ENCODE measurements at places on chromosomes 1 and 21.

DNA sequence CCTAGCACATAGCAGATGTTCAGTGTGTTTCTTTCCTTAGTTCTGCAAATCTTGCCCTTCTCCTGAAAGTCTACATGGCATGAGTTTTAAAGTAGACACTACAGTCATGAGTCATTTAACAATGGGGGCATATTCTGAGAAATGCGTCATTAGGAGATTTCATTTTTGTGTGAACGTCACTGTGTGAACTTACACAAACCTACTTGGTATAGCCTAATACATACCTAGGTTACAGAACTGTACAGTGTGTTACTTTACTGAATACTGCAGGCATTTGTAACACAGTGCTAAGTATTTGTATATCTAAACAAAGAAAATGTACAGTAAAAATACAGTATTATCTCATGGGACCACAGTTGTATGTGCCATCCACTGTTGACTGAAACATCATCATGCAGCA is 10.0 kb downstream of the TTF2 start:
- no peaks in the 10 kb centered on the region for H3K27me3 ChIP-seq
- no peak overlapping the region for H3K27ac ChIP-seq
- no peak overlapping the region for H3K4me3 ChIP-seq
- no peak for DNase-seq

DNA sequence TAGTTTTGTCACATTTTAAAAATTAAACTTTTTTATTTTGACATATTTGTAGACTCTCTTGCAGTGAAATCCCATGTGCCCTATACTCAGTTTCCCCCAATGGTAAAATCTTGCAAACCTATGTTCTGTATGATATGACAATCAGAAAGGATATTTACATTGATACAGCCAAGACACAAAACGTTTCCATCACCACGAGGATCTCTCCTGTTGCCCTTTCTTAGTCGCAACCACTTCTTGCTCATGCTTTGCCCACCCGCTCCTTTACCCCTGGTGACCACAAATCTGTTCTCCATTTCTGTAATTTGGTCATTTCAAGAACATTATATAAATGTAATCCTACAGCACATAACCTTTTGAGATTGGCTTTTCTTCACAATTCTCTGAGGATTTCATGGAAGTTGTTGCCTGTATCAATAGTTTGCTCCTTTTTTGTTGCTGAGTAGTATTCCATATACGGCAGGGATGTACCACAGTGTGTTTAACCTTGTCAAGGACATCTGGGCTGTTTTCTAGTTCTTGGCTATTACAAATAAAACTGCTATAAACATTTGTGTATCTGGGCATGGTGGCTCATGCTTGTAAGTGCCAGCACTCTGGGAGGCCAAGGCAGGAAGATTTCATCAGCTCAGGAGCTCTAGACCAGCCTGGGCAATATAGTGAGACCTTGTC is 14.0 kb upstream of the BATF3 start:
- H3K27me3 ChIP-seq, result no peaks in the 10 kb centered on the region
- DNase-seq, result no peak
- no peaks in the 10 kb centered on the region for H3K4me1 ChIP-seq
- H3K27ac ChIP-seq, result no peak overlapping the region
- no peak overlapping the region for H3K4me3 ChIP-seq
- no peaks in the 10 kb centered on the region for H3K36me3 ChIP-seq

DNA sequence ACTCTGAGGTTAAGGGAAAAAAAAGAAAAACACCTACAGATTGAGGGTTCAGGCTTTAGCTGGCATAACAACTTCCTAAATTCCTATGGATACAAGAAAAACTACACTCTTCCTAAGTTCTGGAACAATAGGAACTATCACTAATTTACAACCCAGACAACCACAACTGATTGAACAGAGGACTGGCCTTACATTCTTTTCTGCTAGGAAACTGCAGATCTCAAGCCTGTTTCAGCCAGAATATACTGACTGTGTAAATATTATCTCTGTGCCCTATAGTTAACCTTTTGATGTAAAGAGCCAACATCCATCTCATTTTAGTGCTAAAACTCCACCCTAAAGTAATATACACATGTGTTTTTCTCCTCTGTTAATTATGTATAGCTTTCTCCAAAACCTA is 1186.5 kb upstream of the TMPRSS15 start:
- no peak overlapping the region for H3K4me3 ChIP-seq
- H3K4me1 ChIP-seq, result no peaks in the 10 kb centered on the region
- H3K27ac ChIP-seq, result no peak overlapping the region
- no peaks in the 10 kb centered on the region for H3K36me3 ChIP-seq
- DNase-seq, result no peak

- no peaks in the 10 kb centered on the region for H3K36me3 ChIP-seq
- H3K27me3 ChIP-seq, result no peaks in the 10 kb centered on the region
- DNase-seq, result no peak
- H3K4me1 ChIP-seq, result no peaks in the 10 kb centered on the region
- no peak overlapping the region for H3K27ac ChIP-seq
These were observed 287.9 kb downstream of the LRRIQ3 start for GRCh38 chr1:73910062-73910461.

GRCh38 chr1:180154003-180154324 is 705 bp upstream of the QSOX1 start:
- H3K4me3 ChIP-seq, result peak overlapping the region; percentile 79
- H3K27ac ChIP-seq, result peak overlapping the region; percentile 61
- peaks cover 41% of the 10 kb centered on the region for H3K4me1 ChIP-seq
- no peak for DNase-seq
- no peaks in the 10 kb centered on the region for H3K27me3 ChIP-seq

DNA sequence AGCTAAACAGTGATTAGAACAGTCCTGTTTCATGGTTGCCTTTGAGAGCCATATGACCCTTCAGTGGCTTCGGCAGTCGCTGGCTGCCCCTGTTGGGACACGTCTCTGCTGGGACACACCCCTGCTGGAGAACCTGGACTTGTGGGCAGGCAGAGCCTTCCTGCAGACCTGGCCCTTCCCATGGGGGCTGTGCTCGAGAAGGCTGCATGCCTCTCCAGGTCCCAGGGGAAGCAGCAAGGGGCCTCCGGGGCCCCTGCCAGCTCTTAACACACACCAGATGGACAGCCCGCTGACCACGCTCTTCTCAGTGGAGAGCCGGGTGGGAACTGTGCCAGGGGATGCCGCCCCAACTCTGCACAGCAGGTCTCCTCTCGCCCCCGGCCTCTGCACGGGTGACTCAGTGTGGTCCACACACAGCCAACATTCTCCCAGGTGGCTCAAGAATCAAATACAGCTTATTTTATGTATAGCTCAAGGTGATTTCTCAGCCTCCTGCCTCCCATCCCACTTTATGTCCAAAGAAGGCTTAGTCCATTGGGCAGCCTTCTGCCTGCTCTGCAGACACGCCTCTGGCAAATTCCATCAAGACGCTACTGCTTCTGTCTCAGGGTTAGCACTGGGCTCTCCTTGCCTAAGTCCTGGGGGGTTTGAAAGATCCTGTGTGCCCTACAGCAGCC is 450.8 kb downstream of the KIF26B start:
- no peak for DNase-seq
- no peaks in the 10 kb centered on the region for H3K36me3 ChIP-seq
- H3K4me3 ChIP-seq, result no peak overlapping the region
- H3K27me3 ChIP-seq, result no peaks in the 10 kb centered on the region
- peaks cover 25% of the 10 kb centered on the region for H3K4me1 ChIP-seq

GRCh38 chr1:44537956-44538355 is 132.9 kb downstream of the RNF220 start:
- DNase-seq, result no peak
- no peaks in the 10 kb centered on the region for H3K36me3 ChIP-seq
- H3K27me3 ChIP-seq, result no peaks in the 10 kb centered on the region
- H3K27ac ChIP-seq, result no peak overlapping the region
- no peak overlapping the region for H3K4me3 ChIP-seq

GRCh38 chr1:29695036-29695435 is 458.7 kb downstream of the PTPRU start:
- no peaks in the 10 kb centered on the region for H3K36me3 ChIP-seq
- DNase-seq, result no peak
- H3K4me1 ChIP-seq, result no peaks in the 10 kb centered on the region
- H3K27me3 ChIP-seq, result no peaks in the 10 kb centered on the region
- H3K4me3 ChIP-seq, result no peak overlapping the region

DNA sequence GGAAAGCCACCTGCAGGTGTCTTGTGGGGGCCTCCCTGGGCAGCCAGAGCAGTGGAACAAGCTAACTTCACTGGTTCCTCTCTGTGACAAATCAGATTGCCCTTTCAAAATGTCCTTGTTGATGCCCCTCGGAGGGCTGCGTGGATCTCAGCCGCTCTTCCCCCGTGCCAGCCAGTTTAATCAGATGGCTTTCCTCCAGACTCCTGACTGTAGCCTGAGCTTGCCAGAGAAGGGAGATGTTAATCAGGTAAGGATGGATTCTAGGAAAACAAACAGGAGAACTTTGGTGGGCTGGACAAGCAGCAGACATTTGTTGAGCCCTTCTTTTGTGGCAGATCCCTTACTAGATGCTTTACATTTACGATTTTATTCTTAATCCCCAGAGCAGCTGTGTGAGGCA is 88.2 kb downstream of the DMRTA2 start:
- no peaks in the 10 kb centered on the region for H3K4me1 ChIP-seq
- H3K36me3 ChIP-seq, result no peaks in the 10 kb centered on the region
- no peak overlapping the region for H3K27ac ChIP-seq

GRCh38 chr21:27403011-27403410 is 436.1 kb upstream of the ADAMTS5 start:
- H3K27me3 ChIP-seq, result no peaks in the 10 kb centered on the region
- H3K4me1 ChIP-seq, result no peaks in the 10 kb centered on the region
- no peak overlapping the region for H3K4me3 ChIP-seq
- no peaks in the 10 kb centered on the region for H3K36me3 ChIP-seq
- DNase-seq, result no peak

DNA sequence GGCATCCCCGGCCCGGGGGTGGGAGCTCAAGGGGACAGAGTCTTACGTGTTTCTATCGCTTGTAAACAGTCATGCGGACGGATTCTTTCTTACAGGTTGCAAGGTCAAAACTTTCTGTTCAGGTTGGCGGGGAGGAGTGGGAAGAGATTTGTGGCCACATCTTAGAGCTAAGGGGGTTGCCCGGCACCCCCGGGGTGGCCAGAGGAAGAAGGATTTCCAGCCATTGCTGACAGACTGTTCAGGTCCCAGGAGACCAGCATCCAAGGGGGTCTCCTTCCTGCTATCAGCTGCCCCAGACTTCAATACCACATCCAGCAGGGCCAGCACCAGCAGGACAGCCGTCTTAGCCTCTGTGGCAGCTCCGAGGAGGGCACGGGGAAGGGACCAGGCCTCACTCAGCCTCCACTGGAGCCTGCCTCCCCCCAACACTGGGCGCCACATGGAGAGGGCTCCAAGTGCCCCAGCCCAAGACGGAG is 52.0 kb downstream of the KIF21B start:
- no peak overlapping the region for H3K27ac ChIP-seq
- H3K4me3 ChIP-seq, result no peak overlapping the region
- H3K36me3 ChIP-seq, result no peaks in the 10 kb centered on the region
- no peaks in the 10 kb centered on the region for H3K4me1 ChIP-seq
- H3K27me3 ChIP-seq, result no peaks in the 10 kb centered on the region

- no peaks in the 10 kb centered on the region for H3K36me3 ChIP-seq
- H3K4me1 ChIP-seq, result no peaks in the 10 kb centered on the region
- DNase-seq, result no peak
- H3K27ac ChIP-seq, result no peak overlapping the region
- no peak overlapping the region for H3K4me3 ChIP-seq
These were observed 488.7 kb downstream of the OMA1 start for GRCh38 chr1:58057826-58058225.

- DNase-seq, result no peak
- no peaks in the 10 kb centered on the region for H3K36me3 ChIP-seq
- H3K4me3 ChIP-seq, result no peak overlapping the region
- H3K27ac ChIP-seq, result no peak overlapping the region
- no peaks in the 10 kb centered on the region for H3K27me3 ChIP-seq
These were observed 26.2 kb downstream of the TCP10L start for GRCh38 chr21:32559006-32559610.

DNA sequence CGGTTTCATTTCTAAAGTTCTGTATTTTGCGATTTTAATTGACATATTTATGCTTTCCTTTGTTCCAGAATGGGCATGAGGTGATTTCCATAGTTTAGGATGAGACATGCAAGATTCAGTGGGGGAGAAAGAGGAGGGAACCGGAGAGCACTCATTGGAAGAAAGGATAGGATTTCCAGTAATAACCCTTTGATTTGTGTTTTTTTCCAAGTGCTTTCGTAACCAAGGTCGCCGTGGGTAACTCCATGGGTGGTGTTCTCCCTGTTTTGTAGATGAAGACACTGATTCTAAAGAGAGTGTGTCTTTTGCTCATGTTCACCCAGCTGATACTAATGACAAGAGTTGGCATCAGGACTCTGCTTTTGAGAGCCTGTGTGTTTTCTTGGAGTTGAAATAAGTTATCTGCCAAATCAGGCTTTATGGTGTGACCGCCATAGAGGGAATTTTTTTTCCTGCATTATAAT is 170.1 kb downstream of the DHRS3 start:
- H3K27me3 ChIP-seq, result no peaks in the 10 kb centered on the region
- H3K4me3 ChIP-seq, result no peak overlapping the region
- H3K4me1 ChIP-seq, result no peaks in the 10 kb centered on the region
- no peak overlapping the region for H3K27ac ChIP-seq
- no peak for DNase-seq

DNA sequence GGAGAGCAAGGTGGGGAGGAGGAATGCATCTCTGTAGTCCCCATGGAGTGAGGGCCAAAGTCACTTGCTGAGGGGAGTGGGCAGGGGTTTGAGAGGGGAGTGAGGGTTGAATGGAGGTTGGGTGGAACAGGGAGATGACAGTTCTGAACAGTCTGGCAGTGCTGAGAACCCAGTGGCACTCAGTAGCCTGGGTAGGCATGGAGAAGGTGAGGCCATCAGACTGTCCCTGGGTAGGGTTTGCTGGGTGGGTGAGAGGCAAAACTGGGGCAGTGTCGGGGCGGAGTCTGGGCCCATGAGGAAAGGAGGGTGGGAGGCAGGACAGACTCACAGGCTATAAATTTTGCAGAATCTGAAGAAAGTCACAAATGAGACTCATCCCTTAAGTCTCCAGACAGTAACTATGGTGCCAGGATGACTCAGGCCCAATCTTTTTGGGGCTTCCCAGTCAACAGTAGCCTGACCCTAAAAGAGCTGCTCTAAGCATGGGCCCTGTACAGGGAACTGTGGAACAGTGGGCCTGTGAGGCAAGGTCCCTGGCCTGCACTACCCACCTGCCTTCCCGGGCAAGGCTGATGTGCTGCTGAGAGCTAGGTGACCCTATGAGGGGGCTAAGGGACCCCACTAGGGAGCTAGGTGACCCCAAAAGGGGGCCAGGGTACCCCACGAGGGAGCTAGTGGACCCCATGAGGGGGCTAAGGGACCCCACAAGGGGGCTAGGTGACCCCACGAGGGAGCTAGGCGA is 51.0 kb upstream of the DMRTB1 start:
- H3K4me3 ChIP-seq, result no peak overlapping the region
- H3K27me3 ChIP-seq, result no peaks in the 10 kb centered on the region
- no peak overlapping the region for H3K27ac ChIP-seq
- H3K4me1 ChIP-seq, result no peaks in the 10 kb centered on the region
- H3K36me3 ChIP-seq, result no peaks in the 10 kb centered on the region

DNA sequence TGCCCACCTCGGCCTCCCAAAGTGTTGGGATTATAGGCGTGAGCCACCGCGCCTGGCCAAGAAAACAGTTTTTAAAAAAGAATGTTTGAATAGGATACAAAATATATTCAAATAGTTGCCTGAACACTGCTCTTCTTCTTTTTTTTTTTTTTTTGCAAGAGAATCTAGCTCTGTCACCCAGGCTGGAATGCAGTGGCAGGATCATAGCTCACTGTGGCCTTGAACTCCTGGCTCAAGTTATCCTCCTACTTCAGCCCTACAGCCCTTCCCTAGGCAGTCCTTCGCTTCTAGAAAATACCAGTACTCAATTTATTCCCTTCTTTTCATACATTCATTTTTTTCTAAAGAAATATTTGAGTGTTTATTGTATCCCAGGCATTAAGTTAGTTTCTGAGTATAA is 67.9 kb downstream of the OSBPL9 start:
- no peaks in the 10 kb centered on the region for H3K36me3 ChIP-seq
- no peak overlapping the region for H3K4me3 ChIP-seq
- no peaks in the 10 kb centered on the region for H3K27me3 ChIP-seq

Measured in Caco-2 (cell line).